ENCODE measurements at places on chromosomes 16 and 17.
A peak's percentile ranks its signal among the peaks of the same experiment; 100 is the strongest.

GRCh38 chr16:16151315-16151714 is 72.0 kb downstream of the ABCC6 start:
- DNase-seq = no peak

- no peak for DNase-seq
These were observed 8.7 kb downstream of the GSE1 start for GRCh38 chr16:85621698-85622428.

- peak; percentile 69 for DNase-seq
These were observed at the start of gene SLC16A11 for GRCh38 chr17:7043497-7044198. SLC16A11 (minus strand) TSS chr17:7044092; CDS start chr17:7043513, 579 bp downstream.

GRCh38 chr16:29675811-29676643 is 3.0 kb upstream of the QPRT start:
- peak; percentile 45 for DNase-seq

DNA sequence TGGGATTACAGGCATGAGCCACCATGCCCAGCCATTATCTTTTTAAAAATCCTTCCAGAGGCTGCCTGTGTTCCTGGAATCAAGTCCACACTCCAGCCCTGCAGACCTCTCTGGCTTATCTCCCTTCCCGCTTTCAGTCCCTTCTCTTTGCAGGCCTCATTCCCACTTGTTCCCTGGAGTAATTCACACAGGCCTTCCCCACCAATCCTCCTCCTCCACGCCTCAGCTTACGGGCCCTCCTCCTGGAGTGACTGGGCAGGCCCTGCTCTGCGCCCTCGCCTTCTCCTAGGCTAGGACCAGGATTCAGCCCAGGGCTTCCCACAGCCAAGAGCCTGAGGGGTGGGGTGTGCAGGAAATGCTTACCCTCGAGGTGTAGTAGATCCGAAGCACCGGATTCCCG is 2.8 kb downstream of the CDIPT start:
- no peak for DNase-seq

DNA sequence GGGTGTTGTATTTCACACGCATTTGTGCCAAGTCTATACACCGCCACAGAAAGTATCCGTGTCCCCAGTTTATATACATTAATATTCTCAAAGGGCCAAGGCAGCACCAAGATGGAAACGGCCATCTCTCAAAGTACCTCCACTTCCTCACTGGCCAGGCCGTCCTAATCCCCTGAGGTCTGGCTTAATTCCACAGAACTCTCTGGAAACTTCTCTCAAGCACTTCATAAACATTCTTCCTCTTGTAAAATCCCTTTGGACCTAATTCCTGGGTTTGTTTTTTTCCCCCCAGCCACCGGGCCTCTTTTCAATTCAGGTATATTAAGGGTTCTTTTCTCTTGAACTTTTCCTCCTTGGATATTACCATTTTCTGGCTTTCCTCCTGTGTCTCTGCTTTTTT is 5.1 kb upstream of the ERN1 start:
- no peak for DNase-seq

GRCh38 chr16:16137110-16137509 is 86.2 kb downstream of the ABCC6 start:
- no peak for DNase-seq

DNA sequence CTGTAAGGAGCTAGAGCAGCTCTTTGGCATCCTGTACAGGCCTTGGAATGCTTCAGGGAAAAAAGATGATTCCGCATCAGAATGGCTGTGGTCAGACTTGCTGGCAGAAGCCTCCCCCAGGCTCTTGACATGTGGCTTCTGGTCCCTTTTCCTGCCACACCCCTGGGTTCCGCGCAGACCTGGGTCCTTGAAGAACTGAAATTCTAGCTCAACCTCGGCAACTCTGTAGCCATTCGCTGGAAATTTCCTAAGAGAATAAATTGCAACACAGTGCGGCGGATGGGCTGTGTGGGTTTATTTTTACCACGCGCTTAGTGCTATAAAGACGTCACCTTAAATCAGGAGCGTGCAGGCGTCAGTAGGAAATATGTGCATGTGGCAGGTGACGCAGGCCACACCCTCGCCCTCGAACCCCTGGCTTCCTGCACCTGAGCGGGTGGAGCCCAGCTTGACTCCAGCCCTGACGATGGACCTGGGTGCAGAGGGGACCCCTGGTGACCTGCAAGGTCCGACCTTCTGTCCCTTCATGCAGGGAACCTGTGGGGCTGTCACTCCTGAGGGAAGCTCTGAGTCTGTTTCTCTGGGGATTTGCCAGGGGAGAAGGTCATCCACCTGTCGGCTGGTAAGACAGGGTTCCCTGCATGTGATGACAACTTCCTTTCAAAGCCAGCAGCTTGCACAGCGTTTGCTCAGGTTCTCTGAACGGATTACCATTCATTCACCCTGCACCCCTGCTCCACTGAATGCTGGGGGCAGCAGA is 46.3 kb downstream of the METRNL start:
- no peak for DNase-seq

- DNase-seq = peak; percentile 49
These were observed 21.9 kb upstream of the CDH5 start for GRCh38 chr16:66344533-66345145.

- peak; percentile 44 for DNase-seq
These were observed 94.1 kb downstream of the MRM3 start for GRCh38 chr17:876272-876671.

- DNase-seq = no peak
These were observed 172.8 kb downstream of the IRF8 start for GRCh38 chr16:86071611-86072240.
